ENCODE measurements at places on chromosomes 3 and 15. TPM values are rescaled to one million over a fixed set of nuclear protein-coding genes. Genes with fewer than 3 reads are reported as not detected.

The FANCD2 gene
- total RNA-seq: 5.3 TPM

The SLC51B gene
- total RNA-seq: 3.8 TPM

The DPPA4 gene
- not detected for total RNA-seq

The SV2B gene
- total RNA-seq: 0.87 TPM

The PPCDC gene
- total RNA-seq: 13.1 TPM

The CASR gene
- total RNA-seq: 0.20 TPM

The GP5 gene
- 0.26 TPM for total RNA-seq

The HYKK gene
- 4.1 TPM for total RNA-seq

The GPR62 gene
- not detected for total RNA-seq

The NANOGP8 gene
- total RNA-seq: not detected

The C2CD4B gene
- 3.5 TPM for total RNA-seq

The SGO1 gene
- not detected for total RNA-seq

The HRH1 gene
- total RNA-seq: 12.0 TPM

The TEX9 gene
- 7.0 TPM for total RNA-seq

The LRRIQ4 gene
- 0.29 TPM for total RNA-seq

The PCYT1A gene
- total RNA-seq: 58.4 TPM

The ZNF662 gene
- total RNA-seq: 9.6 TPM

The HHLA2 gene
- 0.26 TPM for total RNA-seq

The SLC27A2 gene
- total RNA-seq: 0.96 TPM

The TXNRD3 gene
- 10.3 TPM for total RNA-seq

The CCR3 gene
- total RNA-seq: 0.43 TPM

The MYRIP gene
- total RNA-seq: 5.9 TPM

The RARRES1 gene
- total RNA-seq: 41.5 TPM

The DUOX2 gene
- 3.8 TPM for total RNA-seq

The CYP11A1 gene
- total RNA-seq: 1.1 TPM

The DLEC1 gene
- total RNA-seq: 2.7 TPM

The RTP1 gene
- not detected for total RNA-seq

The CCDC54 gene
- total RNA-seq: not detected

The PRTG gene
- total RNA-seq: 8.6 TPM

The GRAMD2A gene
- total RNA-seq: 27.4 TPM

The AVEN gene
- 11.5 TPM for total RNA-seq

The LMAN1L gene
- not detected for total RNA-seq

The IL16 gene
- total RNA-seq: 39.3 TPM

The IVD gene
- 115 TPM for total RNA-seq

The GATA2 gene
- 86.6 TPM for total RNA-seq

The PLA2G4E gene
- 1.5 TPM for total RNA-seq

The ZNF660 gene
- 5.9 TPM for total RNA-seq

Measured in upper lobe of right lung (tissue), 1 donor.